Stimulated activated CD8-positive, alpha-beta memory T cell treated with anti-CD3 and anti-CD28 coated beads, Interleukin-7, amount 100 ng/mL, for 1 hour (primary cell): ENCODE measurements at places on chromosomes 6 and 20.

DNA sequence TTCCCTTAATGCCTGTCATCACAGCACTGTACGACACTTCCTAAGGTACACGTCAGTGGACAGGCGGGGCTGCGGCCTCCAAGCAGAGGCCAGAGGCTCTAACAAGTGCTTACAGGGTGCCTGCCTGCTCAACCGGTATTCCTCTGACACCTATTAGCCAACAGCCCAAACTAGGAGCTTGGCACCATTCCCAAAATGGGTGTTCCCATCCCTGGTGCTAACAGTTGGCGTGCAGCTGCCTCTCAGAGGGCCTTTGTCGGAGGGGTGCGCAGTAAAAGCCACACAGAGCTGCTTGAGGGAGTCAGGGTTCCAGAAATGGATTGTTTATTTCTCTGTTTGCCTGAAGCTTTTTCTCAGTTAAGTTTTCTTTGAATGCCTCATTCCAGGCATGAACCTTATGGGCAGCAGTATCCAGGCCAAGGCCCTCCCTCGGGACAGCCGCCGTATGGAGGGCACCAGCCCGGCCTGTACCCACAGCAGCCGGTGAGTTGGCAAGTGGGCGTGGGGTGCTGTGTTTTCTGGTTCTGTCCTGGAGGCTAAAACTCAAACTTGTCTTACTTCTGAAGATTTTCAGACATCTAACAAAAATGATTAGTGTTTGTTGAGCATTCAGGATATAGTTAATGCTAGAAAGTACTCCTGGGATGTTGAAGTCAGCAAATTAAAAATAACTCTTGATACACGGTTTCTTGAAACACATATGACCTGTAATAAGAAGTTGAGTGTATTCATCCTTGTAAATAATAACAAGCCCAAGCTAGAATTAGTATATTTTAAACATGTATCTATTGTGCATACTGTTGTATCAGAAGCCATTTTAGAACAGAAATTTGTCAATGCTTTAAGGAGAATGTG, 124.7 kb downstream of the TMEM242 start:
- DNase-seq = no peak

- no peak for DNase-seq
These were observed at the start of gene NTSR1 for GRCh38 chr20:62708591-62709536. NTSR1 (plus strand) TSS chr20:62708836; CDS start chr20:62709208, 372 bp downstream.

GRCh38 chr20:64084685-64085152, 521 bp upstream of the LKAAEAR1 start:
- no peak for DNase-seq

GRCh38 chr6:157464653-157465535, 83.9 kb downstream of the ZDHHC14 start:
- DNase-seq = no peak

GRCh38 chr6:17039266-17039665, 62.6 kb upstream of the STMND1 start:
- no peak for DNase-seq

- DNase-seq = no peak
These were observed 28.5 kb upstream of the MAP3K4 start for GRCh38 chr6:160962835-160963623.

DNA sequence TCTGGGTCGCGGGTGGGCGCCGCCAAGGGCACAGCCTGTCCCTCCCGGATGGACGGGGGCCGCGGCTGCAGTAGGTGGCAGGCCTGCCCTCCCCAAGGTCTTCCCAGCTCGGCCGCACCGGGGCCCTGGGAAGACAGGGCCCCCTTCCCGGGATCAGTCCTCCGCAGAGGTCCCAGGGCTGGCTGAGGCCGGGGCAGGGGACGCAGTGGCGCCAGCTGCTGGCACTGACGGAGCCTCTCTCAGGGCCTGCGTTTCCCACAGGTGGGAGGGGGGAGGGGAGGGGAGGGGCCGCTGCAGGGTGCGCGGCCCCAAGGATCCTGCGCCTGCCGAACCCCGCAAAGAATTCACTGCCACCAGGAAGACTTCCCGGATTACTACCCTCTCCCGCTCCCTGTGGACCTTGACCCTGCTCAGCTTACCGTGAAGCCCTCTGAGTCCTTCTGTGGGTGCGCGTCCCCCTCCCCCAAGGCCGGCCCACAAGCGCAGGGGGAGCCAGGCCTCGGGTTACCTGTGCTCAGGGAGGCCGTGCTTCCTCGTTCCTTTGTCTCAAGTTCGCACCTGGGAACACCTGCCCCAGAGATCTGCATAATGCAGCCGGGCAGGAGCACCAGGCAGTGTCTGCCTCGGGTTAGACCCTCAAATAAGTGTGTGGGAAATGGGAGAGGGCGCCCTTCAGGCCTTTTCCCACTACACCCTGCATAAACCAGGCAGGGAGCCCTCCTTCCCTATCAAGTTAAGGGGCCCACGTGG, 5.1 kb downstream of the LZTS3 start:
- DNase-seq = no peak

GRCh38 chr6:88532241-88532860, 366.2 kb upstream of the CNR1 start:
- no peak for DNase-seq

GRCh38 chr6:142521791-142522190, 220.0 kb downstream of the ADGRG6 start:
- no peak for DNase-seq

- no peak for DNase-seq
These were observed 58.1 kb downstream of the ASXL1 start for GRCh38 chr20:32416206-32416605.

DNA sequence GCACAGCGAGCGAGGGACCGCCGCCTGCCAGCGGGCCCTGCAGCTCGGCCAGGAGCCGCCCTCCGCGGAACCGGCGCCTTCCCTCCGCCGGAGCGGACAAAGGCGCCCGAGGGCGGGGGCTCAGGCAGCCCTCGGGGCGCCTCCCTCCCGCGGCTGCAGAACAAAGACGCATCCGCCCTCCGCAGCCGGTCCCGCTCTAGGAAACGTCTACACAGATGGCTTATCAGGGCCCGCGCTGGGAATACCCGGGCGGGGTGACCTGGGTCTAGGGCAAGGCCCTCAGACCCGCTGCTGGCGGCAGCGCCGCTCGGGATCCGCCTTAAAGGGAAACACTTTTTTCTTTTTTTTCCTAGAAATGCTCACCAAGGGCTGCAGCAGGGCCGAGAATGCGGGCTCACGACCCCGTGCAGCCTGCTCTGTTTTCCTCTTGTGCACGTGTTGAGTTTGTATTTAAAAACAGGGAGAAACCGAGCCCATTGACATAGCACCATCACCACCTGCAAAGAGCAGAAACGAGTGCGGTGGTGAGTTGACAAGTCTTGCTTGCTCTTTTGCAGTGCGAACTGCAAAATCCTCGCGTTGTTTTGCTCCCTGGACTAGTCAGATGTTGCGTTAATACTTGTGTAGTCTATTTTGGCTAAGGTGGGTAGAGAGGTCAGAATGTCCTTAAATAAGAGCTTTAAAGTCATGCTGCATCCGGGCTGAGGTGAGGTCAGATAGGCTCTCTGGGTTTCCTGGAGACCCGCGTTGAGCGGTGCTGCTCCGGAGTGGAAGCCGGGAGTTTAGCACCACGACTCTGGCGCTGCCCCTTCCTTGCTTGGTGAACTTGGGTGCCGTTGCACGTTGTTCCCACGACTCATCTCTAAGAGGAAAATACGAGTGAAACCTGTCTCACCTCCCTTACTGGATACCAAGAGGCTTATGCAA, 1.1 kb upstream of the RPS6KA2 start:
- peak; percentile 4 for DNase-seq

GRCh38 chr6:7787137-7787608, 61.3 kb downstream of the BMP6 start:
- DNase-seq = no peak

DNA sequence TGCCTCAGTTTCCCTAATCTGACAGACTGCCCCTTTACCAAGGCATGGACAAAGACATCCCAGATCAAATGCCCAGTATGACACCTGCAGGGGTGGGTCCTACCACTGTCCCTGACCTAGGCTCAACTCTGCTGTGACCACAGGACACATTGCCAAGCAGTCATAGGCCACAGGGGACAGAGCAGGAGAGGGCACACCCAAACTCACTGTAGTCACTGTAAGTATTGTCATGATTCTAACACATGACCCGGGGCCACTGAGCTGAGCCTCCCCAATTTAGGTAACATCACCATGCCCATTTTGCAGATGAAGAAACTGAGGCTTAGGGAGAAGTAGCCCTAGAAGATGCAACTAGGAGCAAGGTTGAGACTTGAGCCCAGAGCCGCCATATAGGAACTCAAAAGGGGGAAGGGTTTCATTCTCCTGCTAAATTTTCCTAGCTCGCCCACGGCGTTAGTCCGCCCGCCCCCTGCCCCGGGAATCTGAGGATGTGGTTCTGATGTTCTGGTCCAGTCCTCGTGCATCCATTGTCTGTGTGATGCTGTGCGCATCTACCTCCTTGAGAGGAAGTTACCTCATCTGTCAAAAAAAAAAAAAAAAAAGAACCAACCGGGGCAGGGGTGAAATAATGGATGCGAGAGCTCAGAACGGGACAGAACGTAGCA, 44.8 kb downstream of the PMEPA1 start:
- DNase-seq = no peak

- no peak for DNase-seq
These were observed 276.3 kb upstream of the AGPAT4 start for GRCh38 chr6:161549977-161550655.

GRCh38 chr6:110196874-110197273, 16.6 kb downstream of the CDC40 start:
- no peak for DNase-seq

DNA sequence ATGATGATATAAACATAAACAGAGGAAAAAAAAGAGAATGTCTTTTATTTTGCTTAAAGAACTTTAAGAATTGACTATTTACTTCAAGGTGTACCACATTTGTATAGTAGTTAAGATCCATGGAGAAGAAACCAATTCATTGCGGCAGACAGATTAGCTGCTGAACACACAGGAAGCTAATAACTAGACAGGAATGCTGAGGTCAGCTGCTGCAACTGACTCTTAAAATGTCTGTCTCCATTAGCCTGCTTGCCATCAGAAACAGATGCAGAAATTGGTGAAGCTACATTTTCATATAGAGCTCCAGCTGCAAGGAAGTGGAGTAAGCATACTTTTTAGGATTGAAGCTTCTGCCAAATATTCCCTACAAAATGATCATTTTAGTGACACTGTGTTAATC, 939.5 kb downstream of the EPHA7 start:
- DNase-seq = no peak

DNA sequence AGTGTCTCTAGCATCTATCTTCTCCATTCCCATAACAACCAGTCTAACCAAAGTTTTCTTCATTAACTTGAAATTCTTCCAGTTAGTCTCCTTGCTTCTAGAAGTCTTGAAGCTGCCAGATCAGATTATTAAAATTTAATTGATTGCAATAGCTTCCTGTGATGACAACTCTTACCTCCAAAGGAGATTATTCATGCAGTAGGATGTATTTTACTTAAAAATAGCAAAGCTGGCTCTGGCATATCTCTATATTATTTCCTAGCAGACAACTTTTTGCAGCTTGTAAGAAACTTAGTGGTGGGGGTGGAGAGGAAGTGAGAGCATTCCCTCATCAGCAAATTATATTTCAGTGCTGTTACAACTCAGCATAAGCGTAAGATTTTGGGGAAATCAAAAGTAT, 290.4 kb downstream of the GRIK2 start:
- DNase-seq = no peak

DNA sequence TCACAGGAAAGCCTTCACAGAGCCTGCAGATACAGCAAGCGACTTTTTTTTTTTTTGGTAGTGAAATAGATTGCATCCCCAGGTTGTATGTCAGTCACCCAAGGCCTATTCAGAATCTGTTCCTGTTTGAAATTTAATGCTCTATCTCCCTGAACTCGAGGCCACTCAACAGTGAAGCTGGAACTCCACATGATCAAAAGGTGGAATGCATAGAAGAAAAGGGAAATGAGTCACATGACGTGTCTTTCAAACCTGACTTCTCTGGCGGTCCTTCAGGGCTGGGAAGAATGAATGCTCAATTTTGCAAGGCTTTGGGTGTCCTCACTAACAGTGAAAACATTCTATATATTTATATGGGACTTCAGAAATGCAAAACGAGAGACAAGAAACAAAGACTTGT, 88.4 kb upstream of the B3GAT2 start:
- DNase-seq = no peak

- DNase-seq = no peak
These were observed 25.2 kb upstream of the MLN start for GRCh38 chr6:33828764-33829731.

DNA sequence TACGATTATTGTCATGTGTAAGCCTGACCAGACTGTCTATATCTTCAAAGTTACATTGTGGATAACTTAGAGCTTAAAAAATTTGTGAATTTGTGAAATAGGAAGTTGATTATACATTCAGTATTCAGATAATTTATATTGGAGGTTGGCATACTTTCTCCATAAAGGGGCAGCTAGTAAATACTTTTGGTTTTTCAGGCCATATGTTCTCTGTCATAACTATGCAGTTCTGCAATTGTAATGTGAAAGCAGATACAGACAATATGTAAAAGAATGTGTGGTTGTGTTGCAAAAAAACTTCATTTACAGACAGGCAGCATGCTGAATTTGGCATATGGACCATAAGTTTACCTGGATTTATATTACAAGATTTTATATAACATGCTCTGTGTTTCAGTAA, 29.3 kb downstream of the HSF2 start:
- no peak for DNase-seq

DNA sequence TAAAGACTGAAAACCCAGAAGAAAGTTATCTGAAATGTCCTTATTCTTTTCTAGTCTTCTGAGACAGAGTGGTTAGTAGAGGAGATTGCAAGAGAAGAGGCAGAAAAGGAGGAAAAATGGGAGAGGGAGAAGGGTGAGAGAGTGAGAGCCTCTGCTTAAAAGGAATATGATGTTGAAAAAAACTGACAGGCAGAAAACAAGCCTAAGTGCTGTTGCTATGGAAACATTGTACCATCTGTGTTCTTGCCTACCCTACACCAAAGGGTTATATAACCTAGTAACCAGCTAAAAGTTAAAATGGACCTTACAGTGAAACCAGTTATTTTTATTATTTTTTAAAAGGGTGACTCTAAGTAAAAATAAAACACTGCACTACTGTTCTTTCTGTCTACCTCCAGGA, 28.3 kb upstream of the SH3BGRL2 start:
- no peak for DNase-seq

- no peak for DNase-seq
These were observed 16.6 kb upstream of the MAP7 start for GRCh38 chr6:136566851-136567250.

DNA sequence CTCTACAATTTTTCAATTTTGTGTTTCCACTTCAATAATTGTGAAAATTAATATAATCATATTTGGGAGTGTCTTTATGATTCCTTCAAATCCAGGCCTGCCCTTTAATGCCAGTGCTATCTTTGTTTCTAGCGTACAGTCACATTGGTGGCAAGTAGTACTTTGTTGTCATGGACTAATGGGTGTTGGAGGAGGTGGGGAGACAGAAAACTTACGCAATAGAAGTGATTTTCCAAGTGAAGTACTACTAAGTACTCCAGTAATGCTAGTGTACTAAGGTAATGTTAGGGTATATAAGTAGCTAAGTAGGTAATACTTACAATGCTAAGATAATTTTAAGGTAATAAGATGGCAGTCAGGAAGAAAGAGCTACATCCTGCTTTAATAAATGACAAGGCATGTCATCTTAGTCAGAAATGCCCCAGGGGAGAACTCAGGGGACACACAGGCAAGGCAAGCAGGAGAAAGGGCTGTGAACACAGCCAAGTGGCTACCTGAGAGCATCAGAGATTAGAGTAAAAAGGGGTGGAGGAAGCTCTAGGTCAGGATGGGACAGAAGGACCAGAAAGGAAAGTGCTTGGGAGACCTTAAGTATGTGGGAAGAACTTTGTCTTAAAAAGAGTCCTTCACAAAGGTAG, 217.2 kb upstream of the PRDM1 start:
- DNase-seq = no peak

- DNase-seq = no peak
These were observed 8.4 kb upstream of the HLA-DOA start for GRCh38 chr6:33017694-33018353.
